ENCODE measurements at places on chromosomes 12 and 14. TPM values are rescaled to one million over a fixed set of nuclear protein-coding genes. Genes with fewer than 3 reads are reported as not detected.
A peak's percentile ranks its signal among the peaks of the same experiment; 100 is the strongest.

GRCh38 chr14:37596790-37597472 is 1.5 kb downstream of the TTC6 start:
- DNase-seq = no peak

DNA sequence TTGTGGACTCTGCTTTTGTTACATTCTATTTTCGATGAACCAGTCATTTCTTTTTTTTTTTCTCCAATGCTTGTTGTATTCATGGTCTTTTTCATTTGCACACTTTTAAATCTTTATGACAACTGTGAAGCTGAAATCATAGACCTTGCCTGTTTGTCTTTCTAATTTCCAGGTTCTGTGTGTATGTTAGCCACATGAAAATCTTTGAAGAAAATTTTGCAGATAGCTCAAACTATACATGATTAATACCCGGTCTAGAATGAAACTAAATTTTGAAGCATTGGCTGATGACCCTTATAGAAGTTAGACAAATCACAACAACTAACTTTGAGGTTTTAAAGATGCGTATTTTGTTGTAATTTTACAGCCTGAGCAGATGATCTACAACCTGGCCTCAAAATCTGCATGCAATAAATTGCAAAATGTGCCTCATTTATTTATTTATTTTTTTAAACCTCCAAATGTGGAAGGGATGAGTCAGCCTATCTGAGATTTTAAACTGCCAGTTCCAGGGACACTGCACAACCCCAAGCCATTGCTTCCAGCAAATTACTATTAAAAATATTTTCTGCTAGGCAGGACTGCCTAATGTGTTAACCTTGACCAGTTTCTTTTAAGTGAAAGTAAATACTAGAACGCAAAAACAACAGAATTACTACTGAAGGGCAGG is 96.3 kb upstream of the NAV3 start:
- DNase-seq = no peak

GRCh38 chr12:108303703-108304102 is 35.4 kb downstream of the CMKLR1 start:
- no peak for DNase-seq

DNA sequence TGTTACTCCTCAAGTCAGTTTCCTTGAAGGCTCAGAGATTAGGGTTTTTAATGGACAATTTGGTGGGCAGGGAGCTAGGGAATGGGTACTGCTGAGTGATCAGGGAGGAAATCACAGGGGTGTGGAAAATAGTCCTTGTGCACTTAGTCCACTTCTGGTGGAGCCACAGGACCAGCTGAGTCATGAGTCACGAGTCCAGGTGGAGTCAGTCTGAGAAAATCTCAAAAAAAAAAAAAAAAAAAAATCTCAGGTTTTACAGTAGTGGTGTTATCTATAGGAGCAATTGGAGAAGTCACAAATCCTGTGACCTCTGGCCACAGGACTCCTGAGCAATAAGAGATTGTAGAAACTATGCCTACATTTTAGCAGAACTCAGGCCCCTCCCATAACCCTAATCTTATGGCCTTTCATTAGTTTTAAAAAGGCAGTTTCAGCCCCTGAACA is 28.2 kb upstream of the AMN1 start:
- DNase-seq = no peak

GRCh38 chr12:122356192-122356635 is 66.3 kb downstream of the CLIP1 start:
- DNase-seq = peak; percentile 29

Gene C14orf180
- not detected for polyA plus RNA-seq

Gene HHIPL1
- polyA plus RNA-seq = 2.4 TPM

Gene CMTM5
- 2.8 TPM for polyA plus RNA-seq

Gene STON2
- 50.5 TPM for polyA plus RNA-seq

Data from renal cortex interstitium (tissue), 15 donors.